Dorsolateral prefrontal cortex (tissue), 122 donors: ENCODE measurements at places on chromosomes 5 and 9. TPM values are rescaled to one million over a fixed set of nuclear protein-coding genes. Genes with fewer than 3 reads are reported as not detected.

The LRRC26 gene
- not detected for total RNA-seq

The SLC25A2 gene
- not detected for total RNA-seq

DNA sequence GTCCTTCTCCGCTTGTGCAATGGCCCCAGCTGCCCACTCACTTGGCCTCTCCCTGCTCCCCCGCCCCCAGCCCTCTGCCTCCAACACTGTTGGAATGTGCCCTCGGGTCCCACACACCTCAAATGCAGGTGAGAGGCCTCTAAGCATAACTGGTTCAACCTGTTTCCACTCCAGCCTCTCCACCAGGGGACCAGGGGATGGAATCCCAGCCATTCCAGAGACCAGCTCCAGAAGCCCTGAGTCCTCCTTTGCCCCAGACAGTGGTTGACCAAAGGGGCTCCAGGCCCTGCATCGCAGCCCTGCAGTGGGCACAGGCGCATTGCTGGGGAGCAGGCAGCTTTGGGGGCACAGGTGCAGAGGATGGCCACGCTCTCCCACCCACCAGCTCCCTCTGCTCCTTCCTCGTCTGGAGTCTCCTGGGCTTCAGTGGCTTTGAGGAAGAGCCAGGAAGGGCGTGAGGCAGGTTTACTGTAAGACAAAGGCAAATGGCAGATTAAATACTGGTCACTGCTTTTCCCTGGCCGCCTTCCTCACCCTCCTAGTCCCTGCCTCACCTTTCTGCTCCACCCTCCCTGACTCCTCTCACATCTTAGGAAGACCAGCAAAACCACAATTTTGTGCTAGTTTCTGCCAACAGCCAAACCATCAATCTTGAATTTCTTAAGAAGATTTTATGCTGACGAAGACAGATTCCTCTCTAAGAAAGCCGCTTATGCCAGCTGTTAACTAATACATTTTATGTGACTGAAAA is 29.1 kb upstream of the IRX2 start:
- DNase-seq: no peak

GRCh38 chr5:164012371-164012770 is 507.0 kb downstream of the MAT2B start:
- DNase-seq: no peak

GRCh38 chr9:34580358-34580757 is 9.2 kb downstream of the CNTFR start:
- DNase-seq: no peak
